ENCODE measurements at places on chromosomes 5 and 9.

DNA sequence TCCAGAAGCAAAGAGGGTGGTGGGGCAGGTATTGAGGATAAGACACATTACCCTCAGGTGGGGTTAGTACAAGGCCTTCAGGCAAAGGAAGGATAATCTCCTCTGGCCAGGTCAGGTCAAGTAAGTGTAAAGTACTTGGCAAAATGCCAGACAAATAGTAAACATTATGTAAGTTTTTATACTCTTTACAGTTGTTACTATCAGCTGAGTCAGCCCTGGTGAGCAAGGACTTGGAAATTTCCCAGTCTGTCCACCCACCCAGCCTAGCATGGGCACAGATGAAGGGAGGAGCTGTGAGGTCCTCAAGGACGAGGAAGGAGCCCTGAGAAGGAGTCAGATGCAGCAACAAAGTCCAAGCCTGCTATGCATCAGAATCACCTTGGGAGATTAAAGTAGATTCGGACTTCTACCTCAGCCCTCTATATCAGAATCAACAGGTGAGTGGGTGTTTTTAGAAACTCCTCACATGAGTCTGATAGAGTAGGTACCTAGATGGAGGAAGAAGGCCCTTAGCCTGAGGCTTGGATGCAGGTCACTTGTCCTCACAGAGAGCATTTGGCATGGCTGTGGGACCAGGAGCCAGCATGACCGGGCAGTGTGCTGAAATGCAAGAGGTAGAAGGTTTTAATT is 50.2 kb upstream of the BARX1 start:
- peak; percentile 32 for DNase-seq

DNA sequence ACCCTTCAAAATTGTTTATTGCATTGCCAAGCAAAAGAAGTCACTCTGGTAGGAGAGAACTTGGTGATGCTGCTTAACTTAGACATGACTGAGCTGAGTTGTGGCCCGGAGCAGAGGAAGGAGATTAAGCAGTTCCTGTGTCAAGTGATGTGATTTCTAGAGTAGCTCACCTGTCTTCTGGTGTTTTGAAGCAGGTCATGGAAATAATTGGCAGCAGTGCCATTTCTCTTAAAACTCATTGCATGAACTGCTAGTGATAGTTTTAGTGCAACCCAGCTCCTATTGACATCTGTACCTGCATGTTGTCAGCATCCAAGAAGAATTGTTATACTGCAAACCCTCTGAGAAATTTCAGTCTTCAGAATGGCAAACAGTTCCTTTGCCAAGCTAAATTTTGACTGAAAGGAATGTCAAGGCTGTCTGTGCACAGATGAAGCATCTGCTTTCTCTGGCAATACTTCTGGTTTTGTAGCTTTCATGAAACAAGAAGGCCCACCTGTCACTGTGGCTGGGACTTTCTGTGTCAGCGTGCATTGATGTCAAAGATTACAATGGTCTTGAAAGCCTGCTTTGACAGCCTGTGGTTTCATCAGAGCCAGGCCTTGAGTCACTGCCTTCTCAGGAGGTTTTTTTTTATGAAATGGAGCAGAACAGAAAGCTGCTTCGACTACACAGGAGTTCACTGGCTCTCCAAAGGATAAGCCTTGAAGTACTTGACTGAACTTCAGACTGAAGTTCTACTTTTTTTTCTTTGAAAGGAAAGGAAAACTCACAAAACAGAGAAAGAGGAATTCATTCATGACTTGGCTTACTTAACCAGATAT is 90.6 kb downstream of the RALGPS1 start:
- peak; percentile 57 for DNase-seq

DNA sequence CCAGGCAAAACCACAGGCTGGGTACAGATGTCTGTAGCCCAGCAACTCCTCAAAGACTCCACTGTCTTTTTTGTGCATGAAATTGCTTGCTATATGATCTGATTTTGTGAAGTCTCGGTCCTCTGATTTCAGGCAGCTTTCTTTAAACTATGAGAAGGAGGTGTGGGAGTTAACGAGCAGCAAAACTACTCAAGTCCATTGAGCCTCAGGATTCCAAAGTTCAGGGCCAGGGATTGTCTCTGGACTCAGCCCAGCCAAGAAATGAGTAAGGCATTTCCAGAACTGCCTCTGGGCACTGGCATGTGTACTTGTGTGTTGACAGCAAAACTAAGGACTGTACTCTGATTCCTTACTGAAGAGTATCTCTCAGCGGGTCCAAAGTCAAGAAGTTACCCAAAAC is 53.4 kb upstream of the GLIS3 start:
- DNase-seq, result peak; percentile 51

DNA sequence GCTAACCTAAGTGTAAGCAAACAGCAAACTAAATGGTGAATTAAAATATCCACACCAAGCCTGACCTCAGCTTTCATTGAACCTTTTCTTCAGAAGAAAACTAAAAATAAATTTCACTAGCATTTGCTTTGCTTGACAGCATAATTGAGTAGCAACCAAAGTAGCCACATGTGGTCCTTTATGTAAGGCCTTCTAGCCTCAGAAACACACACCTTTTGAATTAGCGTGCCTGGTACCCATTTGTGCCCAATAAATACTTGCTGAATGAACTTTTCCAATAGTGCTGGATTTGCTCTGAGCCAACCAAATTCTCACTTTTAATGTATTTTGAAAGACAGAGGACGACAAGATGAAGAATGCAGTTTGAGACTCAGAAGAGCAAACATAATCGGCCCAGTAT is 2.1 kb upstream of the NIPBL start:
- peak; percentile 35 for DNase-seq

DNA sequence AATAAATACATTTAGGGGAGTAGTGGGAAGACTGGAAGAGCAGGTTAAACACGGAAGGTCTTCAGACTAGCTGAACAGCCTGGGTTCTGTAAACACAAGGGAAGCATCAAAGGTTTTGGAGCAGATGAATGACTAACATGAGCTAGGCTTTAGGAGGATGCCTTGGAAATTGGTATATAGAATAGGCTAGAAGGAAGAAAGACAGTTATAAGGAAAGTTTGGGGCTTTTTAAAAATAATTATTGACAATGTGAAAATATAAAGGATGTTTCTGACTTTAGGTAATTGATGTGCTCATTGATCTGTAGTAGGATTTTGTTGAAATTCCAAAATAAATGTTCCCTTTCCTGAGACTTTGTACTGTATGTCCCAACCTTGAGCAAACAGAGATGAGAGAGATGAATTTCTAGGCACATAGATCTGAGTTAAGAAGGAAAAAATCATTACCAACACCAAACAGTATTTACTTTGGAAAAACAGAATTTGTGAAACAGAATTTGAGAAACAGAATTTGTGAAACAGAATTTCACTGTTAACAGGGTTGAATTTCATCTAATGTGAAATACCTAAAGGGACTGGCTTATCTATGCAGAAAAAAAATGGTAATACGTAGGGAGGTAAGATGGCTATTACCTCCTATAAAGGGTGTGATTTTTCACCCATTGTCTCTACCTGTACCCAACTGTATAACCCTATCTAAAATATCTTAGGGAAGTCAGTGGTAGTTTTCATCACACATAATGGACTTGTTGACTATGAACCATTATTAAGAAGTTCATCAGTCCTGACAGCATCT is 28.8 kb downstream of the SKP2 start:
- DNase-seq, result no peak

- DNase-seq, result no peak
Measured at GRCh38 chr5:137188566-137188965, 310.6 kb downstream of the SPOCK1 start.

- DNase-seq, result no peak
Measured at GRCh38 chr5:107805166-107805565, 134.4 kb upstream of the EFNA5 start.

- peak; percentile 90 for DNase-seq
Measured at GRCh38 chr9:108478431-108479332, 377.1 kb downstream of the ACTL7B start.

DNA sequence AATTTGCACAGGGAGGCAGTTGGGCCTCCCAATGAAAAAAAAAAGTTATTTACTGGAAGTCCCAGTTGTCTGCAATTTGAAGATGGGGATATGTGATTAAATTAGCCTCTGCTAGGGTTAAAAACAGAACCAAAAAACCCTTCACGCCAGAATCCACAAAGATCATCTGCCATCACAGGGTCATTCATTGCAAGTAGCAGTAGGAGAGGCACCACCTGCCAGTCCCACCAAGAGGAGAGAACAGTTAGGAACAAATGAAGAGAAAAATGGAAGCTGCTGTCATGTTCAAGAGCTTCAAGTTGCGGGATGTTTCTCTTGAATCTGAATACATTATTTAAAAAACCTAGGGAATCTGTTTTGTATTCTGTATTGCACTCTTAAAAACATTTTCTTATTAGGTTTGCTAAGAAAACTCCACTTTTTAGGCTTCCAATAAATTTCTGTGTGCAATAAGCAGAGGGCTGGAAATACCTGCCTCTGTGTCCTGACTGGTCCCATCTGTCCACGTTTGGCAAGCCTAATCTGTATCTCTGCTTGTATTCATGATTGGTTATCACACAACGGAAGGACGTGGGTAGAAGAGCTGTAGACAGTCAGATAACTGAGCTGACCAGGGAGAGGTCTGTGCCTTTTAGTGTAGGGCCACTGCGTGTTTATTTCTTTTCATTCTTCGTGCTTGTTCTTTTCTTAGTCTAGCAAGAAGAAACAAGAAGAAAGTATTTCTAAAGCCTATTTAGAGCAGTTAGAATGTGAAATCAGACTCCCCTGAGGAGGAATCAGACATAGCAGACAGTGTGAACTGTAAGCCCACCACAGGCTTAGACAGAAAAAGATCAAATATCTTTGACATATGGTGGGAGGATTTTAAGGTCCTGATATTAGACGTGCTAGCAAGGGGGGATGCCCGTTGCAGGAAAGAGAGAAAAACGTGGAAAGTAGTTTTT is 630.6 kb upstream of the SEMA6A start:
- DNase-seq, result no peak

GRCh38 chr5:1874771-1875220 is 7.9 kb downstream of the IRX4 start:
- no peak for DNase-seq

DNA sequence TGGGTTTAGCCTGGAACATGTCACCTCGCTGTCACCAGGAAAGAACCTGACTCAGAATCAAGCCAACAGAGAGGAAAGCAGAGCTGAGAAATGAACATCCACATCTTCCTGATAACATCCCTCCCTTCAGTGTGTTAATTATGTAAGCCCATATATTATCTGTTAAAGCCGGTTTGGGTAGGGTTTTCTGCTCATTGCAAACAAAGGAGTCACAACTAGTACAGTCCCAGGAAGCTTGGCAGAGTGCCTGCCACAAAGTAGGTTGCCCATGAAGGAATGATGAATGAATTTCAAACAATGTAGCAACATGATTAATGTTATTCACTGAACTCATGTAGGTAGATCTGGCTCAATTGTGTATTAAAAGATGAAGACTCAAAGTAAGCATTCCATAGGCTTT is 10.4 kb upstream of the PPARGC1B start:
- DNase-seq, result peak; percentile 16

DNA sequence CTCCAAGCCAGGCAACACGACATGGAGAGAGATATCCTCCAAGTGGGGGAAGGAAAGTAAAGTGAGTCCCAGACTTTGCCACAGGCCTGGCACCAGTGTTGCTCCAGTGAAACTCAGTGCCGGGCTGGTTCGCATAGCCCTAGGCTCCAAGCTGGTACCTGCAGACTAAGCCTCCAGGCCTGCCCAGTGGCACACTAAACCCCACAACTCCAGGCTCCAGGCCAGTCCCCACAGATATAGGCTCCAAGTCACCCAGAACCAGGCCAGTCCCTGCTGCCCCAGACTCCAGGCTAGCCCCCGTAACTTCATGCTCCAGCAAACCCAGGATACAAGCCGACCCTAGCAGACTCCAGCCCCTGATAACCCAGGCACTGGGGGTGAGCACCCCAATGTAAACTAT is 23.0 kb upstream of the AP3B1 start:
- no peak for DNase-seq

- no peak for DNase-seq
Measured at GRCh38 chr9:125991886-125992529, 244.8 kb downstream of the PBX3 start.

GRCh38 chr9:112212926-112213325 is 37.8 kb upstream of the SUSD1 start:
- DNase-seq, result no peak

DNA sequence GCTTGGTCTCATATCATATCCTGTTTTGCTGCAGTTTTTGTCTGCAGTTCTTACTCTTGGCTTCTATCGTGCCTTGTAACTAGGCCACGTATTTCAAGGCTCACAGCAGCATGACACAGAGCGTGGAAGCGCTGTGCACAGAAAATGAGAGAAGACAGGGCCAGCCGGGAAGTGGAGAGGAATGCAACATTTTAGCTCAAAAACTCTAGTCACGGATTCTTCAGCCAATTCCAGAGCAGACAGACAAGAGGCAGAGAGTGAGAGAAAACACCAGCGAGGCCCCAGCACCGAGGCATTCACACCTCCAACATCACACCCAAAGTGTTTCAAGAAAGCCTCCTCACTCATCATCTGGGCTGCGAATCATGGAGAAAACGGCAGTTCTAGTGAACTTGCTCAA is 160.8 kb downstream of the DNAH5 start:
- peak; percentile 66 for DNase-seq

DNA sequence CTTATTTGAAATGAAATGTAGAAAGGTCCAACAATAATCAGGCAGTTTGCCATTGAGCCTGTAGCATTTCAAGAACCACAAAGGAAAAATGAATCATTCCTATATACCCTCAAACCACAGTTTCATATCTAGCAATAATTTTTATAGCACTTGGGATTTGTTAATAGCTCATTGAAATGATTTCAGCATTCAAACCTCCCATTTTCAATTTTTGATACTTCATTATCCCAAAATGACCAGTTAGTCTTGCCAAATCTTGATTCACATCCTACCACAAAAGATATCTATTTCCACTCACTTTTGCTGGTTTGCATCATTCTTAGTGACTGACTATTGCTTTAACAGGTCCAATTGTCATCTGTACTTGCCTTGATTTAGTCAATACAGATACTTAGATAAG is 790.1 kb downstream of the TLE1 start:
- no peak for DNase-seq

DNA sequence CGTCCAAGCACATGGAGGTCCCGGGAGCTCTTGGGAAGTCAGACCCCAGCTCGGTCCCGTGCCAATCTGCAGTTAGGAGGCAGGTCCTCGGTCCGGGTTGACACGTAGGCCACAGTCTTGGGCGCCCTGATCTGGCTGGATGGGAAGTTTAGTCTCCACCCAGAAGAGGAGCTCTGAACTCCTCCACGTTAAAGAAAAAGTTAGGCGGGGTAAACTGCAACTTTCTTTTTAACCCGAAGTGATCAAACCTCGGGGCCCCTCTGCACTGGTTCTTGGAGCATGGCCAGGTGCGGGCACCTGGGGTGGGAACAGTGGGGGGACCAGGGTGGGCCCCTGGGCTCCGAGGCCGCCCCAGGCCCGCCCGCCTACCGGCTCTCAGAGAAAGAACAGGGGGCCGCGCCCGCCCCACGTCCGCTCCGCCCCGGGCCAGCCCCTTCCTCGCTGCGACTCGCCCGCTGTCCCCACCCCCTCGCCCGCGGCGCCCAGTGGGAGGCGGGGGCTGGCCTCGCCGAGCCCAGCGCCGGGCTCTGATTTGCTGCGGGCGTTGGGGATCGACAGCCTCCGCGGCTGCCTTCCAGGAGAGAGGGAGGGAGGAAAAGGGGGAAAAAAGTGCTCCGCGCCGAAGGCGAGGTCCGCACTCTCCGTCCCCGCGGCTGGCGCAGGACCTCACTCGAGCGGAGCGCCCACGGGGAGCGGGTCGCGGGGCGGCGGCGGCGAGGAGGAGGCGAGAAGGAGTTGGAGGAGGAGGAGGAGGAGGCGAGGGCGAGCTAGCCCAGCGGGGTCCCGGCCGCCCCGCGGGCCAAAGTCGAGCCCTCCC is at the start of gene COL5A1:
TSS of gene COL5A1 (plus strand) at position 631 of the 817 bp plus-strand sequence. CDS start 385 bp downstream, outside the sequence.
- DNase-seq, result peak; percentile 98

- no peak for DNase-seq
Measured at GRCh38 chr9:112186695-112187094, 11.6 kb upstream of the SUSD1 start.

GRCh38 chr5:154311362-154311761 is 120.8 kb downstream of the GALNT10 start:
- no peak for DNase-seq

Measured in GM23248 (cell line).